Stimulated activated CD4-positive, alpha-beta T cell treated with anti-CD3 and anti-CD28 coated beads, Interleukin-4, amount 100 ng/mL, for 48 hours (primary cell): ENCODE measurements at places on chromosomes 5 and 9.

GRCh38 chr5:18968966-18969365, 1019.0 kb downstream of the CDH18 start:
- no peak for DNase-seq

GRCh38 chr5:110333384-110333783, 393.1 kb downstream of the TMEM232 start:
- DNase-seq: no peak

DNA sequence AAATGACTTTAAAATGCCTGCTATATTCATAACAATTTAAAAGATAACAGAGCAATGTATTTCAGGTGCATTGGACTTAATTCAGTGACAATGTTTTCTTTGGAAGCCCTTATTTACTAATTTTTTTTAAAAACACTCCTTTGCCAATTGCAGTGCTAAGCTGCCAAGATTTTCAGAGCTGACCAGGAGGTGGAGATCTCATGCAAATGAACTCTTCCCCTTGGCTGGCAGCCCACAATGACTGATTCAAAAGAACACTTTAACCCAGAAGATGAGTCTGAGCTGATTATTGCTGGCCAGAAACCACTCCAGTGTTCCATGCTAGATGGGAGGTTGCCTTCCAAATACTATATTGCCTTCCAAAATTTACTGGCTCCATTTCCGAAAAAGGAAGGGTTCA, 128.3 kb upstream of the CCNH start:
- DNase-seq: no peak

DNA sequence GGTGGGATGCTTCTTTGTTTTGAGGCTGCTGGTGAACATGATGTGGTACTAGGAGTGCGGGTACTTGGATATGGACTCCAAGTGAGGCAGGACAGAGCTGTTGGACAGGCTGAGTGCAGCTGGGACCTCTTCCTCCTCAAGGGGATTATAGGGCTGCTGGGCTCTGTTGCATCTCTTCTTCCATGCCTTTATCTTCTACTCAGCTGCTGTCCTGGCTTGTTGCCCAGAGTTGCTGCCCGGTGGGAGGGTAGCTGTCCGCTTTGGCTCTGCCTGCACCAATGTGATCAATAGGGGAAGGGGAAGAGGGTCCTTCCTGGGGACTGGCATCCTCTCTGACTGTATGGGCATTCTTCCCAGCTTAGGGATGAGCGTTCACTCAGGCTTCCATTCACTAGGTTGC, 1217.9 kb upstream of the ACO1 start:
- DNase-seq: no peak

DNA sequence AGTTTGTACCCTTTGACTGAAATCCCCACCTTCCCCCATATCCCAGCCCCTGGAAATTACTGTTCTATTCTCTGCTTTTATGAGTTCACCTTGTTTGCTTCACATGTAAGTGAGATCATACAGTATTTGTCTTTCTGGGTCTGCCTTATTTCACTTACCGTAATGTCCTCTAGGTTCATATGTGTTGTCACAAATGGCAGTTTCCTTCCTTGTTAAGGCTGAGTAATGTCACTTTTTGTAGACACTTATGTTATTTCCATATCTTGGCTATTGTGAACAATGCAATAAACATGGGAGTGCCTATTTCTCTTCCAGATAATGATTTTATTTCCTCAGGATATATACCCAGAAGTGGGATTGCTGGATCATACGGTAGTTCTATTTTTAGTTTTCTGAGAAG, 272.3 kb downstream of the MRPS30 start:
- DNase-seq: no peak

GRCh38 chr9:129253803-129254381, 75.8 kb upstream of the IER5L start:
- no peak for DNase-seq

DNA sequence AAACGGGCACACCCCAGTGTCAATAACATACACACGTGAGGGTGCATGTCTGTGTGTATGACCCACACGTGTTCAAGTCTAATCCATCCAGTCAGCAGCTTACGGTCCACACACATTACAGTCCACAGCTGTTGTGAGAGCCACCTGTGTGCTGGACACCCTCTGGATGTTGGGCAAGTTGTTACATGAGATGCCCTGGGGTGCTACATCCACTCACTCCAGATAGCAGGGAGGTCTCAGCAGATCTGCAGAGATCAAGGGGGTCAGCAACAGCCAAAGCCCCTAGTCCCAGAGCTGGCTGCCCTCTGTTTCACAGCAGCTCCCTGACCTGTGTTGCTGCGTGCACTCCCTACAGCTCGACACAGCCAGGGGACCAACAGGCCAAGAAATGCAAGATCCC, 4.3 kb upstream of the AIF1L start:
- DNase-seq: no peak

GRCh38 chr5:180021900-180022299, 49.7 kb downstream of the RNF130 start:
- DNase-seq: no peak

DNA sequence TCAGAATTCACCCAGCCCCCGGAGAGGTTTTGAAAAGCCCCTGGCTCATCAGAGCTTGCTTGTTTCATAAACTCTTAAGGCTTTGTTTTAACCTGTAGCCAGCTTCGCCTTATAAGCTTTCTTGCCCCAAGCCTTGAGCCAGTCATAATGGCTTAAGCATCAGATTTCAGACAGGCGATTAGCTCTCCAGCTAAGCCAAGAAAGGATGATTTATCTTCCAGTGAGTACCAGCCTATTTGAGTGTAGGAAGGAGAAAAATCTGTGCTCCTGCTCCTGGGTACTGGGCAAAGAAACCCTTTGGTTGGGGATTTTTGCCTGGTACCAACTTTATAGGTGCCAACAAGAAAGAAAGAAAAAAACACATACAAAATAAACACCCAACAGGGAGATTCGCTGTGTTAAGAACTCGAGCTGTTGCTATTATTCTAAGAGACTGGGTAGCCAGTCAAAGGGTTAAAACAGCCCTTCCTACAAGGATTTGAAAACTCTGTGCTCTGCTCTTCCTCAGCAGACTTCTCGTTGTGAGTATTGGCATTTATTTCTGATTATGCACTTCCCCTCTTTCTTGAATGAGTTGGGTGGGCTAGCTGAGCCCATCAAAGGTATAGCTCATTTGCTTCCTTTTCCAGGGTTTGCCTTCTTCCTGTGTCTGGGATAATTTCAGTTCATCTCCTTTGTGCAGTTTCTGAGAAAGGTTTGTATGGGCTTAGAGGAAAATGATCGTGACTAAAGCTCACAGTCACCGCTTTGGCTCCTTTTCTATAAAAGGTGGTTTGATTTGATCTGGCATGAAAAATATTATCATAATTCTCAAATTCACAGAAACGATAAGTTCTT, 157.2 kb upstream of the DMRT1 start:
- no peak for DNase-seq

DNA sequence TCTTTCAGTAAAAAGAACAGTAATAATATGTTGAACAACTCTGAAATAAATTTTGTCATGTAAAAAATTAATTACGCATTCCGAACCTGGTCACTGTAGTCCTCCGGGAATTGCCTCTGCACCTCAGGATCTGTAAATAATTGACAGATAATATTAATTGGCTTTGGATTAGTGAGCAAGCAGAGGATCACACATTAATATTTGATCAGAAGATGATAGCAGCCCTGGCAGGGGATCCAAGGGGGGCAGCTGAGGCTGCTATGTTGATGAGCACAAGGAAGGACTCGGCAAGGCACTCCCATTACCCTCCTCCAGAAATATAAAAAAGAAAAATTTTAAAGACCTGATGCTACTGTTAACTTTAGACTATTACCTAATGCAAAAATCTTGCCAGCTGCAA, 137.4 kb downstream of the DENND1A start:
- no peak for DNase-seq

DNA sequence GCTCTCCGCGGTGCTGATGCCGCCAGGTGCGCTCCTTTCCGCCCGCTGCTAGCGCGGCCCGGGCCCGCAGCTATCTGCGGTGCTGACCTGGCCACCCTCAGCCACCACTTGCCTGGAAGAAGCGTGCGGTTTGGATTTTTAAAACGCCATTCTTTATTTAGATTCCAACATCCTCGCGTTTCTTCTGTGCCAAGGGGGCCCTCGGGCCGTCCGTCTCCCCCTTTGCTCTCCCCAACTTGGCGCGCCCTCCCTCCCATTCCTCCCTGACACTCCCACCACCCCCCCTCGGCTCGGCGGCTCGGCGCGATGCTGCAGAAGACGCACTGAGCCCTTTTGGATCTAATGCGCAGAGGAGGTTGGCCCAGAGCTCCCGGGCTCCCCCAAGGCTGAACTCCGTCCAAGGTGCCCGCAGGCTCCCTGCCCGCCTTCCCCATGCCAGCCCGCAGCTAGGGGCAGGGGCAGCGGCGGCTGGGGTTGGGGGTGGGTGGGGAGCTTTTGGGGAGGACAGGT, at the start of gene BARHL1:
BARHL1 (plus strand) TSS at position 331 of the 510 bp plus-strand sequence. CDS start 192 bp downstream, outside the sequence.
- no peak for DNase-seq

DNA sequence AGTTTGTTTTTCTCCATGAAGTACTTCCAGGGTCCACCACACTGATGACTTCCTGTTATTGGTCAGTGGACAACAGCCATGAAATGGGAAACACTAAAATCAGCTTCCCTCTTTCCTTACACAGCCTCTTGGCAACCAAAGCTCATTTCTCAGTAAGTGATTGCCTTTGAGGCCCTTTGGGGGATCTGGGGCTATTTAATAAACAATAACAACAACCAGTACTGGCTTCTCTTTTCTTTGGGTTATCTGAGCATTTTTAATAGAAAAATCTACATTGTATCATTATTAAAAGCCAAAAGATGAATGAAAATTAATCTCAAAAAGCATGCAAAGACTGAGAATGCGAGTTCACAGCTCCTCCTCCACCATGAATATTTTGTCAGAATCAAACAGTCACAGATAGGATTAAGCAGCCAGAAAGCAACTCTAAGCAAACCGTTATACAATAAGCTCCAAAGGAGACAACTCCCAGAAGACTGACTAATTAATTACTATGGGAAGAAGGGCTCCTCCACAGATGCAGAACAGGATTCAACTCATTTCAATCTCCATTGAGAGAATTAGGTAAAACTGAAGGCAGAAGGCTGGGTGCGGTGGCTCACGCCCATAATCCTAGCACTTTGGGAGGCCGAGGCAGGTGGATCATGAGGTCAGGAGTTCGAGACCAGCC, 68.3 kb downstream of the SERINC5 start:
- DNase-seq: no peak

GRCh38 chr5:77936365-77936693, 160.2 kb upstream of the TBCA start:
- no peak for DNase-seq

DNA sequence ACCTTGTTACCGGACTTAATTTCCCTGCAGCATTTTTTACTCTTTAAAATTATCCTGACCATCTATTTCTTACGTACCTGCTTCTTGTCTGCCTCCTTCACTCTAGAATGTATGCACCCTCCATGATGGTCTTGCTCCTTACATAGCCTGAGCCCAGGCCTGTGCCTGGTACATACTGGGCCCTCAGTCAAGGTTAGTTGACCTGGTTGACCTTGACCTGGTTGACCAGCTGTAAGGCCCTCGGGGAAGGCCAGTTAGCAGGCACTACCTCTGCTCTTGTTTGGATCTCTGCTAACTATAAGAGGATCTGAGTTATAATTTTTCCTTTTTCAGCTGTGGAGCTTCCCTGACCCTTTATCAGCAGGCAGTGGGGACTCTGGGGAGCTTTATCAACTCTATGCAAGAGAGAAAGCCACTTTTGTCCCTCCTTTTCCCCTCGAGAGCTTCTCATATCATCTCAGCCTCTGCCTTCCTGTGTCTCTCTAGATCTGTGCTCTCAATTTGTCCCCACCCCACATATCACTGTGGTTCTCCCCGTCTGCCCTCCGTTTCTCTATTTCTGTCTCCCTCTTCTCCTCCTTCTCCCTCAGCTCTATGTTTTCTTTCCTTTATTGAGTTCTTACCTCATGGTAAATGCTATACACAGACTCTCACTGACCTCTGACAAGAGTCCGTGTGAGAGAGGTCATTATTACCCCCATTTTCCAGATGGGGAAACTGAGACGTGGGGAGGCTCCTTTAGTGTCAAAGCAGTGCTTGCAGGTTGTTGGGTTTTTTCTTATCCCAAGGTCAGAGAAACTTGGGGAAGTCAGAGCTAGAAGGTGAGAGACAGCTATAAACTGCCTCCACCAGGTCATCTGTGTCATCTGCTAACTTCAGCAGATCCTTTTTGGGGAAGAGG, 28.6 kb downstream of the SPRY4 start:
- DNase-seq: no peak

- no peak for DNase-seq
Measured at GRCh38 chr9:131545003-131545785, at the start of gene PRRT1B. PRRT1B (plus strand) TSS chr9:131545523; CDS start chr9:131545616, 93 bp downstream.

DNA sequence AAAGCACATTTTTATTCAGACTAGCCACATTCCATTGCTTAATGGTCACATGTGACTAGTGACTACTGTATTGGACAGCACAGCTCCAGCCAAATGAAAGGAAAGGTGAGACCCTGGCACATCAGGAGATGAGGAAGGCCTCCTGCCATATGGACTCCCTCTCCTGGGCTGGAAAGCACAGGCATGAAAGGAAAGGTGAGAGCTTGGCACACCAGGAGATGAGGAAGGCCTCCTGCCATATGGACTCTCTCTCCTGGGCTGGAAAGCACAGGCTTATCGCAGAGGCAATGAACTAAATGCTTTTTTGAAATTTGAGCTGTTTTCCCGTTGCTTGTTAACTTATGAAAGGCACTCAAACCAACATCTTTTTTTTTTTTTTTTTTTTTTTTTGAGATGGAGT, 144.8 kb upstream of the SLC12A2 start:
- no peak for DNase-seq

DNA sequence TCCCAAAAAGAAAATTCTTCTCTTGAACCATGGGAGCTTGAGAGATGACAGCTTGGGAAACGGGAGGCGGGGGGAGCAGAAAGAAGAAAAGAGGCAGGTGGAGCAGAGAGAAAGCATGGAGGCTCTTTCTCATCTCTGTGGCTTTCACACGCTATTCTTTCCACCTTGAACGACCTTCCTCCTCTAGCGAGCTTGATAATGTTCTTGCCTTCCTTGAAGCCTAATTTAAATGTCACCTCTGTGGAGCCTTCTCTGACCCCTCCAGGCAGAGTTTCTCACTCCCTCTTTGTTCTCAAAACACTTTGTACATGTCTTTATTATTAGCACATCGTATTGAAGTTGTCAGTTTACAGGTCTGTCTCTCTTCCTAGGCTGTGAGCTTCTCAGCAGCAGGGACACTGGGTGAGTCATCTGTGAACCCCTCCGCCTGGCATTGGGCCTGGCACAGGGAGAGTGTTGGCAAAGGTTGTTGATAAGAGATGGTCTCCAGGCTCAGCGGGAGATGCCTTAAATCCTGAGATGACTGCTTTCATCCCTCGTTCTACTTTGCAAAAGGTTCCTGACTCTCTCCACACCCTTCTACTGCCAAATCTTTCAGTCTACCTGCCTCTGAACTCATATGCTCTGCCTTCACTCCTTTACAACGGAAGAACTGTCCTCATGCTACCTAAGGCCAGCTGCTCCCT, 14.1 kb upstream of the STRBP start:
- DNase-seq: no peak

- no peak for DNase-seq
Measured at GRCh38 chr9:69293156-69293555, 31.9 kb upstream of the ENTREP1 start.
